ENCODE measurements at places on chromosomes 12 and 14. TPM values are rescaled to one million over a fixed set of nuclear protein-coding genes. Genes with fewer than 3 reads are reported as not detected.

- DNase-seq: peak; percentile 36
These were observed 274.8 kb downstream of the DPF3 start for GRCh38 chr14:72619111-72619571.

GRCh38 chr14:99268810-99269707 lies 2.9 kb downstream of the BCL11B start:
- peak; percentile 77 for DNase-seq

- DNase-seq: no peak
These were observed 40.0 kb downstream of the FBRSL1 start for GRCh38 chr12:132529906-132530305.

CCDC88C gene
- 47.3 TPM for total RNA-seq

DNA sequence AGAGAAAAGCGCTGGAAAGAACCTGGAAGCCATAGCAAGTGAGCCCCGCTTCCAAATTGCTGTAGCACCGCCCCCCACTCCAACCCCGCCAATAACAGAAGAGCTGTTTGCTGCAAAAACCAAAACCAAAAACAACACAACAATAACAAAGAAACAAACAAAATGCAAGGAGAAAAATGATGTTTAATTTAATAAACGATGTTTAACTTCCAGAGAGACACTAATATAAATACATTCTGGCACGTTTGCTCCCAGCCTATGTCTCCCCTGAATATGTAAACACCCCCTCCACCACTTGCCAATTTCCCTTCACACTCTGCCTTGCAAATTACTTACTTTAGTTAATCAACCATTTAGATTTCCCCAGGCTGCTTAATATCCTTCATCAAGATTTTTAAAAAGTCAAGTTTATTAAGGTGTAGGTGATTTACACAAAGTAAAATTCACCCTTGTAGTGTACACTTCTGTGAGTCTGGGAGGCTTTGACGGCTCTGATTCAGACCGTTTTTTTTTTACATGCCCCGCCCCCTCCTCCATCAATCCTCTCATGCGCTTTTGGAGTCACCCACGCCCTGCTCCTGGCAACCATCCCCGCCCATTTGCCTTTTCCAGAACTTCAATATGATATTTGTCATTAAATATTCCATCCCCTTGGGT lies 482 bp upstream of the IFI27L2 start:
- peak; percentile 73 for DNase-seq

- peak; percentile 13 for DNase-seq
These were observed 5.3 kb downstream of the ISCU start for GRCh38 chr12:108567406-108568337.

- DNase-seq: no peak
These were observed 2.0 kb downstream of the RAP1B start for GRCh38 chr12:68612697-68613096.

DNA sequence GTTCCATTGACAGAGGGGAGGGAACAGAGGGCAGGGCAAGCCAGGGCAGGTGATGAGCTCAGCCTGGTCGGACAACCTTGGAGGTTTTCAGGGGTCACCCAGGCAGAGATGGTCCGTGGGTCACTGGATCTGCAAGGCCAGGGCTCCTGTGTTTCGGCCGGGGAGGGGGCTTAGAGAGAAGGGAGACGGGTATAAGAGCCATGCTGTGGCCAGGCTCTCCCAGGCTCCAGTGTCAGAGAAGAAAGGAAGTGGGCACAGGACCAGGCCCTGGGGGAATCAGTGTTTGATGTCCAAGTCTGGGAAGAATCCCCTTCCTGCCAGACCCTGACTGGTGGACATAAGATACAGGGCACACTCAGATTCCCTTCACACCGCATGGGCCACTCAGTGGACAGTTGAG lies 36.9 kb downstream of the DIO3 start:
- DNase-seq: no peak

GRCh38 chr12:47860279-47860841 lies 40.7 kb upstream of the HDAC7 start:
- DNase-seq: no peak

- DNase-seq: no peak
These were observed 282 bp upstream of the IGFBP6 start for GRCh38 chr12:53097207-53097563.

DNA sequence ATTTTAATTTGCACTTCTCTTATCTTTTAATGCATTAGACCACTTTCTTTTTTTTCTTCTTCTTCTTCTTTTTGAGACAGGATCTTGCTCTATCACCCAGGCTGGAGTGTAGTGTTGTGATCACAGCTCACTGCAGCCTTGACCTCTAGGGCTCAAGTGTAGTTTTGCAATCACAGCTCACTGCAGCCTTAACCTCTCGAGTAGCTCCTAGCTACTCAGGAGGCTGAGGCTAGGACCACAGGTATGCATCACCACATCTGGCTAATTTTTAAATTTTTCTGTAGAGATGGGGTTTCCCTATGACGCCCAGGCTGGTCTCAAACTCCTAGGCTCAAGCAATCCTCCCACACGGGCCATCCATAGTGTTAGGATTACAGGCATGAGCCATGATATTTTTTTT lies 12.7 kb downstream of the TMED8 start:
- no peak for DNase-seq

DNA sequence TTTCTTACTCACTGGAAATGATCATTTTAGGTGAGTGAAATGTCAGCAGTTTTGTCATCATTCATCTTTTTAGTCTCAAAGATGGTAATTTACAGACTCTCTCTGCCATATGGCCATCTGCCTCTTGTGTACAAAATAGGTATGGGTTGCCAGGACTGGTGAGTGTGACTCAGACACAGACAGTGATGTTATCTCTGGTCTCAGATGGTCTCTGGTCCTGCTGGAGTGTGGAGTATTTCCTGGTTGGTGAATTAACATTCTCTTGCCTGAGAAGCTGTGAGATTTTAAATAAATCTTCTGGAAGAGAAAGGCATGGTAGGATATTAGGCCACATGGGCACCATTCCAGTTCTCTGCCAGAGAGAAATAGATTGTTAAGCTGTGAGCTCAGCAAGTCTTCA lies 207.0 kb downstream of the ATP23 start:
- no peak for DNase-seq

TSHR gene
- 0.58 TPM for total RNA-seq

INHBE gene
- 0.23 TPM for total RNA-seq

PTPRQ gene
- total RNA-seq: 0.25 TPM

- no peak for DNase-seq
These were observed 373.1 kb upstream of the DCN start for GRCh38 chr12:91555436-91556415.

DNA sequence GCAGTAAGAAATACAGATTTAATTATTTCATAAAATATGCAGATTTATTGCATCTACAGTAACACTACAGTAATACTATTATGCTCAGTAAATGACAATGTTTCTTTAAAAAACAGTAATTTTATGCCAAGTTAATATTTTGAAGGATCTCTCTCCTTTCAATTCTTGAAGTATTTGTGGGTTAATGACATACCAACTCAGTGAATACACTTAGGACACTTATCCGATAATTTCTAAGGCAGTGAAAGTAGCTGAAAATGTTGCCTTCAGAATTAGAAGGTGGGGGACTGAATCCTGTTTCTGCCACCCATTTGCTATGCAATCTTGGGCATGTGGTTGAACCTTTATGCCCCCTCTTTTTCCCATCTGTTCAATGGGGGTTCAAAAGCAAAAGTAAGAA lies 24.8 kb upstream of the IFNG-AS1 start:
- DNase-seq: no peak

RNASE9 gene
- total RNA-seq: not detected

- no peak for DNase-seq
These were observed 316.5 kb upstream of the OR4E1 start for GRCh38 chr14:21990116-21990515.

- no peak for DNase-seq
These were observed 138.4 kb downstream of the STXBP6 start for GRCh38 chr14:24911324-24912109.

RTN1 gene
- 5.5 TPM for total RNA-seq

- DNase-seq: no peak
These were observed 55.9 kb upstream of the TSPAN11 start for GRCh38 chr12:30870491-30871265.

GRCh38 chr12:25723336-25723735 lies 170.3 kb upstream of the LMNTD1 start:
- no peak for DNase-seq

- DNase-seq: no peak
These were observed 134.6 kb downstream of the CHST11 start for GRCh38 chr12:104591257-104591885.

GRCh38 chr14:41073544-41073943 lies 533.1 kb upstream of the LRFN5 start:
- no peak for DNase-seq

DNA sequence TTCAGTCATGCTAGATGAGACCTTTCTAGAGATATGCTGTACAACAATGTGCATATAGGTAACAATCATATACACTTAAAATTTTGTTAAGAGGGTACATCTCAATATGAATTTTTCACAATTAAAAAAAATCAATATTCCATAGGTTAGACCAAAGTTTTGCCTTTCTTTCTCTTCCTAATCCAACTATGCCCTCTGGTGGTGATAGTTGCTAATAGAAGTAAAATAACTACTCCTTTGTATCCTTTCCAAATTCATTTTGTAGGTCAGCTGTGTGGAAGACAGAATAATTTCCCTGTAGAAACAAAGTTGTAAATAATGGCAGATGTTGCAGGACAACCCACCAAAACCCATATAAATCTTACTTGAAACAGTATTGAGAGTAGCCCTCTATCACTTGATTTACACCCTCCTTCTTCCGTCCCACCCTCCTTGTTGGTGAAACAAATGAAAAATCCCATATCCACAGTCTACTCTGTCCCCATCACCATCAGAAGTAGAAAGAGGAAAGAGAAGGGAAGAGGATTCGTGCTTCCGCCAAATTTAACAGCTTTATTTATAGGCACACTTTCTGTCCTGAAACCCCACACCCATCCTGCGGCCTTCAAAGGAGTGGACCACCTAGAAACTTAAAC lies 34.2 kb upstream of the KICS2 start:
- no peak for DNase-seq

DNA sequence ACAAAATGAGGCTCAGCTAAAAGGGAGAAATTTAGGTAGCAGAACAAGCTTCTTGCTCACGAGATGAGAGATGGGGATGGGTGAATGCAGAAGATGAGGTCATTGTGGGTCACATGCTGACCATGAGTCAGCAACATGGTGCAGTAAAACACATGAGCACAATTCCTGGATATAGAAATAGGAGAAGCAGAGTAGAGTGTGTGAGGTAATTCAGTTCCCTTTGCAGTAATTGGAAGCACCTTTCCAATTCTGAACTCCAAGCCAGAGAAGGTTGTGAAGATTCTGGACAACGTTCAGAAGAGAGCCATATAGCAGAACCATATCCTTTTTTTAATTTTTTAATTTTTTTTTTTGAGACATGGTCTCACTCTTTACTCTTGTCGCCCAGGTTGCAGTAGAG lies 62.0 kb upstream of the LMNTD1 start:
- DNase-seq: no peak

- DNase-seq: no peak
These were observed 38.7 kb upstream of the NOVA1 start for GRCh38 chr14:26636561-26636960.

LBHD2 gene
- total RNA-seq: not detected

ARHGEF40 gene
- 71.1 TPM for total RNA-seq

DNA sequence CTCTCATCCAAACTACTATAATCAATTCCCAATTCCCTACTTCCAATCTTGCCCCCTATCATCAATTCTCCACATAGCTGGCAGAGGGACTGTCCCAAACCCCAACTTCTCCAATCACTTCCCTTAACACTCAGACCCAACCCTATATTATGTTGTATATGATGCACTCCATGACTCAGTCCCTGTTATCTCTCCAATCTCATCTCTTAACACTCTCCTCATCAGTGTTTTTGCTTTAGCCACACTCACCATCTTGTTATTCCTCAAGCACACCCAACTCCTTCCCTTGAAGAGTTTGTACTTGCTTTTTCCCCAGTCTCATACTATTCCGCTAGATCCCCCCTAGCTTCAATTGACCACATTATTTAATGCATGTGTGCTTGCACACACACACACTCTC lies 4.9 kb downstream of the RHOJ start:
- DNase-seq: no peak

PDZRN4 gene
- total RNA-seq: 2.0 TPM

DNA sequence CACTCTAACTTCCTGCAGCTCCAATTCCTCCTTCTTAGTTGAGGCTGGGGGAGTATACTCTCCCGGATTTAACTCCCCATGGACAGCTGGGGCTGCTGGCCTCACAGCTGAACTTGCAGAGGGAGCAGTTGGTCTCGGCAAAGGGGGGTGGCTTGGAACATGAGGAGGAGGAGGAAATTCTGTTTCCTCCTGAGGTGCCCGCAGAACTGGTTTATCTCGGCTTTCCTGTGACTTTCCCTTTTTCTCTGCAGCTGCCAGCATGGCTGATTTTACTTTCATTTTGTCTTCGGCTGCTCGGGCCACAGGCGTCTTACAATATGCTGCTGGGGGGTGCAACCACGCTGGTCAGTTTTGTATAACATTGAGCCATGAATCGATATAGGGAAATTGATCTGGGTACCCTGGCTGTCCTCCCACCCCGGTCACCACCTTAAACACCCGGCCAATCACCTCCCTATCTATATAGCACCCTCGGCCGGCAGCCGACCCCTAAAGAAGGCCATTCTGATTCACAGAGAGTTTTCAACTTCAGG lies 1317.6 kb downstream of the TMEM121 start:
- DNase-seq: no peak
